ENCODE measurements at places on chromosomes 1 and 21. TPM values are rescaled to one million over a fixed set of nuclear protein-coding genes. Genes with fewer than 3 reads are reported as not detected.
A peak's percentile ranks its signal among the peaks of the same experiment; 100 is the strongest.

GRCh38 chr1:104830534-104830933 lies 1080.8 kb downstream of the AMY1C start:
- no peak for DNase-seq

GRCh38 chr1:17109892-17110554 lies 9.2 kb downstream of the PADI2 start:
- DNase-seq: no peak

DNA sequence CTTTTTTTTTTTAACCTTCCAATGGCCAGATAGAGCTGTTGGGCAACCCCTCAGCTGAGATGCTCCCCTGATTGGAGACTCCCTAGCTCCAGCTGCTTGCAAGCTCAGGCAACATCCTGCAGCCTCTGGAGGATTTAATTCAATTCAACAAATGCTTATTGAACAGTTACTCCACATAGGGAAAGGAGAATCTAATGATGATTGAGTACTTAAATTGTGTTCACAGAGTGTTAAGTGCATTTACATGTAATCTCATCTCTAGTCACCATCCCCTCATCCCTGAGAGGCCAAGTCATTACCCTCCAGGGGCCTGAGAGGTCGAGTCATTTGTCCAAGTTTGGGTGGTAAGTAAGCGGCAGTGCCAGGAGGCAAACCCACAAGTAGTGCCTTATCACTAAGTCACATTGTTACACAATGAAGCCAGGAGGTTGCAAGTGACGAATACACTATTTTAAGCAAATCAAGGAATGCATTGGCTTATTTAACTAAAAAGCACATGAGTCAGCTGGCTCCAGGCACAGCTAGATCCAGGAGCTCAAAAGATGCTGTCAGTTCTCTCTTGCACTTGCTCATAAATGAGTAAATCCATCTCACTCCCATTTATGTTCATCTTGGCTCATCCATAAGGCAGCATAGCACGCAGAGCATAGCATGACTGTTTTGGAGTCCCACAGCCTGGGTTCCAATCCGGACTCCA lies 64.3 kb downstream of the OPTC start:
- peak; percentile 17 for DNase-seq

The OR6N1 gene
- total RNA-seq: not detected

The RYR2 gene
- 0.26 TPM for total RNA-seq

The BOLA1 gene
- 8.1 TPM for total RNA-seq

Data from dermis microvascular lymphatic vessel endothelial cell (primary cell).